ENCODE measurements at places on chromosomes 16 and 17.

GRCh38 chr16:70804153-70804733 is 3.3 kb upstream of the VAC14 start:
- no peak for DNase-seq

GRCh38 chr16:27399969-27400368 is 2.0 kb upstream of the IL21R start:
- DNase-seq = no peak

GRCh38 chr17:27355419-27355818 is 61.5 kb downstream of the WSB1 start:
- DNase-seq = no peak

GRCh38 chr16:49337814-49338350 is 35.7 kb upstream of the C16orf78 start:
- DNase-seq = no peak

DNA sequence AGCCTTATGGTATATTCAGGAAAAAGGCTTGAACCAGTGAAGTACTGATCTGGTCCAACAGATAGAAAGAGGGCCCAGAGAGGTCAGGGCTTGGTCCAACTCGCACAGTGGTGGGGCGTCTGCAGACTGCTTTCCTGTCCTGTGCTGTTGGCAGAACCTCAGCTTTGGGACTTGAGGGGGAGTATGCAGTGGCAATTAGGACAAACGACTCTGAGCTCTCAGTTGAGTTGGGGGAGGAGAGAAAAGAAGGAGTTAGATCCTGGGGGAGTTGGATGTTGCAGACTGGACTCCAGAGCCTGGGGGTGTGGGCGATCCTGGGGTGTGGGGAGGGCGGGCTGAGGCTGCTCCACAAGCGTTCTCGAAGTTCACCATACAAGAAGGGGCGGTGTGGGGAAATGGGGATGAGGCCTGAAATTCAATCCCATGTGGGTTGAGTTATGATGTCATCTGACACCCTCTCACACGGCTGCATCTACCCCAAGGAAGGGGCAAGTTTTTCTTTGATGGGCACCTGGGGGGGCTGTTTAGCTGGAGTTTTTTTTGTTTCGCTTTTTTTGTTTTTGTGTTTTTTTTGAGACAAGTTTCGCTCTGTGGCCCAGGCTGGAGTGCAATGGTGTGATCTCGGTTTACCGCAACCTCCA is 14.6 kb downstream of the GRB7 start:
- peak; percentile 45 for DNase-seq

GRCh38 chr17:36196131-36196486 is 449 bp downstream of the CCL3L1 start:
- no peak for DNase-seq

- DNase-seq = no peak
Measured at GRCh38 chr16:191831-192230, 11.6 kb downstream of the HBQ1 start.

- DNase-seq = peak; percentile 95
Measured at GRCh38 chr17:75109407-75110233, at the start of gene ARMC7. Gene ARMC7 (plus strand): TSS chr17:75109969. CDS start chr17:75110289, 320 bp downstream.

DNA sequence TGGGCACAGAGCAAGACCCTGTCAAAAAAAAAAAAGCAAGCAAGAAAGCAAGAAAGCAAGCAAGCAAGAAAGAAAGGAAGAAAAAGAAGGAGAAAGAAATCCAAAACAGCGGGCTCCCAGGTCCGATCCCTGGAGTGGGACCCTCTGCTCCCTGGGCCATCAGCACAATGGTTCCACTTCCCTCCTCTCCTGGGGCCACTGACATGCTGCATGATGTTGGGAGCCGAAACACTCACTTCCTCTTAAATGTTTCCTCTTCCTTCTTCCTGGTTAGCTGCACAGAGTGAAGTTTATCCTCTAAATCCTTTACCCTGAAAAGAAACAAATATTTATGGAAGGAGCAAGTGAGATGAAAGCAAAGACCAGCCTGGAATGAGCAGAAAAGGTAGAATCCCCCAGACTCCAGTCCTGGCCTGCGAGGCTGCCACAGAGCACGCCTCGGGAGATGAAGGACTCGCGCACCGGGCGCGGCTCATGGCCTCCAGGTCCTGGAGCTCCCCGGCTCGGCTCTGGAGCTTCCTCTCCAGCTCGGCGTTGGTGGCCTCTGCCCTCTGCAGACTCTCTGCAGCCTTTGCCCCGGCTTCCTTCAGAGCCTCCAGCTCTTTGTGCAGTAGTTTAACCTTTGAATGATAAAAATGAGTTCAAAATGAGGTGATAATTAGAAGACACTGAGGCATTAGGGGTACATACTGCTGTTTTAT is 19.0 kb downstream of the CCDC57 start:
- DNase-seq = no peak

- DNase-seq = peak; percentile 42
Measured at GRCh38 chr17:82436601-82437324, 13.8 kb downstream of the CYBC1 start.

GRCh38 chr17:40281663-40282062 is 6.0 kb upstream of the CDC6 start:
- DNase-seq = peak; percentile 71

GRCh38 chr17:11889266-11889665 is 108.0 kb downstream of the ZNF18 start:
- peak; percentile 10 for DNase-seq

- no peak for DNase-seq
Measured at GRCh38 chr17:59105852-59106462, 723 bp downstream of the TRIM37 start.

DNA sequence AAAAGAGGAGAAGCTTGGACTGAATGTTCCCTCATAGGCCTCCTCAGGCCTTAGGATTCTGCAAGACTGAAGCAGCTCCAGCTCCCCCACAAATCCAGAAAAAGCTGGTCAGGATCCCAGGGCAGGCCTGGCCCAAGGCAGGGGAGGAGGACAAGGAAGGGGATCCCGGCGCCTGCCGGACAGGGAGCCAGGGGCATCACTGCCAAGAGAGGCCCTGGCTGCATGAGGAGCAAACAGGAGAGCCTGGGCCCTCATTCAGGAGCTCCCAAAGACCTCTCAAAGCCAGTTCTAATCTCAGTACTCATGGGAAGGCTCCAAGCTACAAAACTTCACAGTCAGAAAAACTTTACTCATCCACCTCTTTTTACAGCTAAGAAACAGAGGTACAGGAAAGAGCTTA is 67.3 kb downstream of the ZNF423 start:
- DNase-seq = no peak

- no peak for DNase-seq
Measured at GRCh38 chr16:70747703-70748631, 53.0 kb downstream of the VAC14 start.

DNA sequence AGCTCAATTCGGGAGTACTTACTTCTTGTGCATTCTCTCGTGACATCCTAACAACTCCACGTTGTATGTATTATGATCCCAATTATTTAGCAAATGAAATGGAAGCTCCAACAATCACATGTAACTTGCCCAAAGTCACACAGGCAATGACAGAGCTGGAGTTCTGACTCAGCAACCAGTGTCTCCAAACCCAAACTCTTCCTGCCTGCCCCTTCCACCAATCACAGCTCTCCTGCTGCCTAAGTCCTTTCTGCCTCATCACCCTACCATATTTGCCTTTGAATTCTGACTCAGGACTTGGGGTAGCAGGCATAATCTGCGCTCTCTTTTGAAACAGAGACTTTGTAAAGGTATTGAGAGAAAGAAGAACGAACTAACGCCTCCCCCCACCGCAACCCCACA is 245.2 kb upstream of the MAF start:
- DNase-seq = no peak

GRCh38 chr16:31507617-31507928 is 618 bp downstream of the RUSF1 start:
- no peak for DNase-seq

DNA sequence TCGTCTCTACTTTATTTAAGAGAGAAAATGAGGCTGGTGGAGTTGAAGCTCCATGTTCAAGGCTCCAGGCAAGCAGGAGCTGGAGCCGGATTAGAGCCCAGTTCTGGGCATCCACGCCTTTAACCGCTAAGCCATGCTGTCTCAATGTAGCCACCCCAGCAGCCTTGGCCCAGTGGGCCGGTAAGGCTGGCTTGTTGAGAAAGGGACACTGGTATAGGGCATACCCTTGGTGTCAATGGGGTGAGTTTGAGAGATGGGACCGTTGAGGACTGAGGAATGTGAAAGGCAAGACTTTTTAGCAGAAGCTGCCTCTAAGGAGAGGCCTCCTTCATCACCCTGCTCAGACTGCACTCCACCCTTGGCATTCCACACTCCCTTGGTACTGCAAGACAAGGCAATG is 147.4 kb downstream of the CYLD start:
- DNase-seq = no peak

- DNase-seq = no peak
Measured at GRCh38 chr16:81446907-81447268, 2.3 kb downstream of the CMIP start.

- no peak for DNase-seq
Measured at GRCh38 chr16:2854700-2855309, 3.2 kb downstream of the PRSS22 start.

DNA sequence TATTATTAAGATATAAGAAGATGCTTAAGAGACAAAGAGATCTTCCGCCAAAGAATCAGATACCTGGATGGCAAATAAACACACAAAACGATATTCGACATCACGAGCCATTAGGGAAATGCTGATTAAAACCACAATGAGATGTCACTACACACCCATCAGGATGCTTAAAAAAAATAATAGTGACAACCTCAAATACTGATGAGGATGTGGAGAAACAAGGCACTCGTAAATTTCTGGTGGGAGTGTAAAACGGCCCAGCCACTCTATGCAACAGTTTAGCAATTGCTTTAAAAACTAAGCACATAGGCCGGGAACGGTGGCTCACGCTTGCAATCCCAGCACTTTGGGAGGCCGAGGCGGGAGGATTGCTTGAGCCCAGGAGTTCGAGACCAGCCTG is 39.4 kb downstream of the TBC1D16 start:
- DNase-seq = no peak

GRCh38 chr17:40607641-40608040 is 40.0 kb downstream of the SMARCE1 start:
- no peak for DNase-seq

- peak; percentile 23 for DNase-seq
Measured at GRCh38 chr17:49015924-49016774, 19.0 kb downstream of the IGF2BP1 start.

DNA sequence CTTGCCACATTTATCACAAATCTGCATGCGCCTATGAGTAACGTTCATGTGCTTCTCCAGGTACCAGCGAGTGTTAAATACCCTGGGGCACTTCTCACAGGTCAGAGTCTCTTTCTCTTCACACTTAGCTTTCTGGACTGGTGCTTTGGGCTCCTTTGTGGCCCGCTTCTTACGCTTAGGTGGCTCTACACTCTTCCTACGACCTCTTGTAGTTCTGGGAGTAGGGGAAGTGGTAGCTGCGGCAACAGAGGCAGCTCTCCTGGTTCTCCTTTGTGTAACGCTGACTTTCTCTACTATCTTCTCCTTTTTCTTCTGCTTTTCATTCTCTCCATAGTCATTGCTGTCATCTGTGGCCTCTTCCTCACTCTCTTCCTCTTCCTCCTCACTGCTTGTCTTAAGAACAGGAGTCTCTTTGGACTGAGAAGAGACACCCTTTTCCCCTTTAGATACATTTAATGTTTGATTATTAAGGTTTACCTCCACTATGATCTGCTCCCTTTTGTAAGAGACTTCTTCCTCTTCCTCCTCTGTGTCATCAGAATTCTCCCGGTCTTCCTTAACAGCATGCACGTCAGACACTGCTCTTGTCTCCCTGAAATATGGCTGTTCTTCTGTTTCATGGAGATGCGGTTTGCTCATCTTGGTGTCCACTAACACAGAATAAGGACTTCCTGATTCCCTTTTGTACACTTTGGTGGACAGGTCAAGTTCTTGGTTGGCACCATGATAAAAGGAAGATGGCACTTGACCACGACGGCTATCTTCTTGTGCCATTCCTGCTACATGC is 45.0 kb downstream of the ZNF652 start:
- no peak for DNase-seq

- no peak for DNase-seq
Measured at GRCh38 chr17:3575511-3575910, 17.9 kb upstream of the TRPV3 start.

GRCh38 chr17:47819475-47819874 is 2.1 kb downstream of the OSBPL7 start:
- DNase-seq = no peak

- no peak for DNase-seq
Measured at GRCh38 chr17:35766489-35766877, 5.8 kb downstream of the C17orf50 start.

GRCh38 chr17:68613739-68614298 is 12.7 kb upstream of the FAM20A start:
- peak; percentile 89 for DNase-seq

DNA sequence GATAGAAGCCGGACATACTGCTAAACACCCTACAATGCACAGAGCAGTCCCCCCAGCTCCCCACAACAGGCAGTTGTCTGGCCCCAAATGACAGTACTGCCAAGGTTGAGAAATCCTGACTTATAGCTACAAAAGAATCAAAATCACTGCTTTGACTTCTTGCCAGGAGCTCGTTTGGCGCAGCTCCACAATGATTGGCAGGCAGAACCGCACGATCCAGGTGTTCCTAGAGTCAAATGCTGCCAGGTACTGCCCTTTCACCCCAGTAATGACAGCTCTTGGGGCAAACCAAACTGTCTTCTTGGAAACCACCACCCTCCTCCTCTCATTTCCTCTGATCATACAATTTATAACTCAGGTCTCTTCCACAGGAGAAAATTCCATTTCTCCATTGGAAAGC is 2.2 kb upstream of the TMC5 start:
- DNase-seq = no peak

DNA sequence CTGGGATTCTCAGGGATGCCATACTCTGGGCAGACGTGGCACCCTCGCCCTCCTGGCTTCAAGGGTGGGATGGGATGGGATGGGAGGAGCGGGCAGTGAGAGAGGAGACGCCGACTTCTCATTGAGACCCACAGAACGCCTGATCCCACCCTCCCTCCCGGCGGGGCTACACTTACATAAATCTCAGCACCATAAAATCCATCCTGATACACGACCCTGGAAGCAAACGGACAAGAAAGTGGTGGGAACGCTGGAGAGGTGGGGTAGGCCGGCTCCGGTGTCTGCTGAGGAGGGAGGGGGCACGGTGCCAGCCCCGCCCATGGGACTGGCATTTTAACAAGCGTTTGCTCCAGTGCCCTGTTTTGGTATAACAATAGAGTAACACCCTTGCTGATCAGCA is 21.9 kb downstream of the ENGASE start:
- DNase-seq = no peak
